ENCODE measurements at places on chromosomes 1 and 21.

DNA sequence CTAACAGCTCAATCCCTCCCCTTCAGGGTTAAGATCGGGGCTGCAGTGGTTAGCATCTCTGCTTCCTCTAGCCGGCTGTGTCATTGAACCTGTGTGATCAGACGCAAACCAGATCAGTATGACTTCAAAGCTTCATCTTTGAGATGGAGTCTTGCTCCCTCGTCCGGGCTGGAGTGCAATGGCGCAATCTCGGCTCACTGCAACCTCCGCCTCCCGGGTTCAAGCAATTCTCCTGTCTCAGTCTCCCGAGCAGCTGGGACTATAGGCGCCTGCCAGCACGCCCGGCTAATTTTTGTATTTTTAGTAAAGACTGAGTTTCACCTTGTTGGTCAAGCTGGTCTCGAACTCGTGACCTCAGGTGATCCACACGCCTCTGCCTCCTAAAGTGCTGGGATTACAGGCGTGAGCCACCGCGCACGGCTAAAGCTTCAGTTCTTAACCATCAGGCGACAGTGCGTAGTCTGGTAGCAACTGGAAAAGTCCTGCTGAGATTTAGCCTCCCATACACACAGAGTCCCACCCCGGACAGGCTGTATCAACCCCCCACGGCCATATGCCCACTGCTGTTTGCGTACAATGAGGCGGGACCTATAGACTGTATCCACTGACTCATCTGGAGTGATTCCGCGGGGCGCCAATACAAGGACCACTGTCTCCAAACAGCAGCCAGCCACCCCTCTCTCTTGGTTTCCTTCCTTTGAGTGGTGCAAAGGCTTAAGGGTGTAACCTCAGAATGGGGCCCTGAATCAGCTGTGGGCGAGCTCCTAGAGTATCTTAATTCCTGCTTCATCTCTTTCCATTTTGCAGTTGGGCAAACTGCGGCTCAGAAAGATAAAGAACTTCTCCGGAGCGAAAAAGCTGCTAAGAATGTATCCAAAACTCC lies 23.3 kb downstream of the CELA3A start:
- ATAC-seq: peak; percentile 78

- ATAC-seq: no peak
These were observed at the start of gene RNF186 for GRCh38 chr1:19814681-19815503. Gene RNF186 (minus strand): TSS chr1:19815283. CDS start chr1:19815101, 182 bp downstream.

GRCh38 chr21:29307718-29308455 lies 9.2 kb downstream of the BACH1 start:
- no peak for ATAC-seq

- ATAC-seq: no peak
These were observed 296.1 kb downstream of the CTH start for GRCh38 chr1:70707214-70707613.

DNA sequence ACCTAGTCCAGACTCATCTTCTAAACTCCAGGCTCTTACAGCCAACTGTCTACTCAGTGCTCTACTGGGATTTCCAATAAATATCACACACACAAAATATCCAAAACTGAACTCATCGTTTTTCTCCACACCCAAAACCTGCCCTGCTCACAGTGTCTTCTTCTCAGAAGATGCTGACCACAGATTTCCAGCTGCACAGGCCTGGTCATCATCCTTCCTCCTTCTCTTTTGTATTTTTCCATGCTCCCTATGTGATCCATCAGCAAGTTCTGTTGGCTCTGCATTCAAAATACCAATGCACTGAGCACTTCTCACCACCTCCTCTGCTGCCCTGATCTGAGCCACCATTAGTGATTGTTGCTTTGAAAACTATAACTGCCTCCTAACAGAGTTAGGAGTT lies 159.5 kb upstream of the KAZN start:
- no peak for ATAC-seq

DNA sequence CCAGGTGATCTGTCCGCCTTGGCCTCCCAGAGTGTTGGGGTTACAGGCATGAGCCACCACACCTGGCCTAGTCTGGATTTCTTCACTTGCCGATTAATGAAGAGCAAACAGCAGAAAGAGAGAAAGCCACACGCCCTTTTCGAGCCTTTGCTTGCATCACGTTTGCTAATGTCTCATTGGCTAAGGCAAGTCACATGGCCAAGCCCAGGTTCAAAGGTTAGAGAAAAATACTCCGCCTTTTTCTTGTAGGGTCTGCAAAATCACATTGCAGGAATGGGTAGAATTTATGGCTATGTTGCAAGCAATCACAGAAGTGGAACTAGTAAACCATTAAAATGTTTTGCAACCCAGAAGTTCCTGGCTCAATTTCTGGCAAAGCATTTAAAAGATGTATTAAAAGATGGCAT lies 26.8 kb upstream of the BACH1 start:
- no peak for ATAC-seq

DNA sequence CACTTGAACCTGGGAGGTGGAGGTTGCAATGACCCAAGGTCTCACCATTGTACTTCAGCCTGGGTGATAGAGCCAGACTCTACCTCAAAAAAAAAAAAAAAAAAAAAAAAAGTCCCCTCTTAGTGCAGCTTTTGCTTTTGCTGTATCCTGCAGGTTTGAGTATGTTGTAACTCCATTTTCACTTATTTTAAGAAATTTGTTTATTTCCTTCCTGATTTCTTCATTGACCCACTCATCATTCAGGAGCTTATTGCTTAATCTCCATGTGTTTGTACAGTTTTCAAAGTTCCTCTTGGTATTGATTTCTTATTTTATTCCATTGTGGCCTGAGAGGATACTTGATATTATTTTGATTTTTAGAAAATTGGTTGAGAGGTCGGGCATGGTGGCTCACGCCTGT lies 50.9 kb upstream of the AK4 start:
- no peak for ATAC-seq

GRCh38 chr21:46153247-46154154 lies 1.9 kb downstream of the FTCD start:
- peak; percentile 75 for ATAC-seq

DNA sequence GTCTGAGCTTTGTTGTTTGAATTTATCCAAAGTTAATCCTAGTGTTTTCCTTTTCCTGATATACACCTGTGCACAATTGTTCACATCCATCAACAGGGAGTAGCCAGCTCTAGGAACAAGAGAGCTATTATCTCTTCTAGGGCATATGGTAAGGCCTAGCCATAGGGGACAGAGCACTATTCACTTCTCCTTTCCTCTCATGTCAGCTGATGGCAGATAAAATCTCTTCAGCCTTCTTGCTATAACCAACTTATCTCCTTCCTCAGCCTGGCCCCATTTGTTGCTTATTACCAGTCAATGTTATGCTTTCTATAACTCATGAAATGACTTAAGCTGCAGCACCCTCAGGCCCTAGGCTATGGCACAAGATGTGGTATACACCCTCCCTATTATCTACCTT lies 38.9 kb downstream of the PATJ start:
- no peak for ATAC-seq

GRCh38 chr21:32826329-32827167 lies 55.0 kb upstream of the PAXBP1 start:
- ATAC-seq: peak; percentile 69

DNA sequence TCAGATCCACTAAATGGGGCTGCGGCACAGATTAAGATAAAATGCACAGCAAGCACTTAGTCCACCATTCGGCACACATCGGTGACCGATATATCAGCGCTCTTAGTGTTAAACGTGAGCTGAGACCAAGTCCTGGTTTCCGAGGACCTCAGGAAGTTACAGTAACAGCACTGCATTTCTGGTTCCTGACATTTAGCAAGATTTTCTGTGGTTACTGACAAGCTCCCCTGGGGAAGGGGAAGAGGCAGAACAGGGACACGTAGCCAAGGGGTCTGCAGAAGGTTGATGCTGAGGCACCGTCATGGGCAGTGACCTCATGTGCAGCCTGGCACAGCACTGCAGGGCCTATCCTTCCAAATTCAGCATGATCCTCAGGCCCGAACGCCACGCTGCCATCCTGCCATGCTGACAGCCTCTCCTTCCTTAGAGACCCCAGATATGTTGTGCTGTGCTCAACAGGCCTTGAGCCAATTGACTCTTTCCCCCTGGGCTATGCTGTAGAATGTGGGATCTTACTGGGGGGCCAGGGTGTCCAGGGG lies 13.4 kb upstream of the PEF1 start:
- ATAC-seq: no peak

GRCh38 chr21:28719723-28720122 lies 273.0 kb downstream of the LTN1 start:
- ATAC-seq: no peak

- peak; percentile 74 for ATAC-seq
These were observed 91.2 kb upstream of the JUN start for GRCh38 chr1:58874757-58875755.

GRCh38 chr1:14964711-14965055 lies 188.9 kb upstream of the TMEM51 start:
- no peak for ATAC-seq

- ATAC-seq: no peak
These were observed 28.1 kb downstream of the IL6R start for GRCh38 chr1:154433161-154433764.

GRCh38 chr1:234322979-234323378 lies 50.3 kb upstream of the COA6 start:
- ATAC-seq: no peak

DNA sequence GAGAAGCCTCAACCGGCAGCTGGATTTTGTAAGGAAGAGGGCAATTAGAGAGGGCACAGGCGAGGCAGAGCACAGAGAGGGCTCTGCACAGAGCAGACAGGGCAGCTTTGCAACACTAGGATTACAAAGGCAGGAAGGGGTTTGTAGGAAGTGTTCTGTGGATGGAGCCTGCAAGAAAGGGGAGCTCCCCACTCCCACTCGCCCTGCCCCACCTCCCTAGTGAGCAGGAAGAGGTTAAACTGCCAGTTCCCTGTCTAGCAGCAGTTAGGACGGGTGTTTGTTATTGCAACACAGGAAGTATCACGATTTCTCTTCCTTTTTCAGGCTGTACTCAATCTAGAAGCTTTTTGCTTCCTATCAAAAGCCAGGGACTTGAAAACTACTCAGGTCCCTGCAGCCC lies 63.3 kb upstream of the LRRC8D start:
- peak; percentile 50 for ATAC-seq

DNA sequence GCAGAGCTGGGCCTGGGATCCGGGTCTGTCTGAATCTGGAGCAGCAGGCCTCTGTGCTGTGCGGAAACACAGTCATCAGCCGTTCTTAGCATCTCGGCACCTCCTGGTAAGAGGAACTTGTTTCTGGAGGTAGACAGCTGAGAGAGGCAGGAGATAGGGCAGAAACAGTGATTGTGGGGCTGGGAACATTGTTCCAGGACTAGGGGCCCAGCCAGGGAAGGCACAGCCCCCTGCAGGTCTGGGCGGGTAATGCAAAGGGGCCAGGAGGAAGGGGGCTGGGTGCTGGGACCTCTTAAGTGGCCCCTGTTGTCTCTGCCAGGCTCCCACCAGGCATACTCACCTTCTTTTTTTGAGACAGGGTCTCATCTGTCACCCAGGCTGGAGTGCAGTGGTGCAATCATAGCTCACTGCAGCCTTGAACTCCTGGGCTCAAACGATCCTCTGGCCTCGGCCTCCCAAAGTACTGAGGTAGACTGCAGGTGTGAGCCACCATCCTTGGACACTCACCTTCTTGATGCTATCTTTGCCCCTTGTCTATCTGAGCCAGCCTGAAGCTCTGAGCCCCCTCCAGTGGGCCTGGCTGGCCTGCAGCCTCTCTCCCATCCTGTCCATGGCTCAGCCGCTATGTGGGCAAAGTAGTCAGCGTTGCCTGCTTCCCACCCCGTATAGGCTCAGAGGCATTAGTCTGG lies 134.3 kb upstream of the ZBTB40 start:
- ATAC-seq: no peak

GRCh38 chr1:239854922-239855321 lies 236.8 kb upstream of the FMN2 start:
- no peak for ATAC-seq

DNA sequence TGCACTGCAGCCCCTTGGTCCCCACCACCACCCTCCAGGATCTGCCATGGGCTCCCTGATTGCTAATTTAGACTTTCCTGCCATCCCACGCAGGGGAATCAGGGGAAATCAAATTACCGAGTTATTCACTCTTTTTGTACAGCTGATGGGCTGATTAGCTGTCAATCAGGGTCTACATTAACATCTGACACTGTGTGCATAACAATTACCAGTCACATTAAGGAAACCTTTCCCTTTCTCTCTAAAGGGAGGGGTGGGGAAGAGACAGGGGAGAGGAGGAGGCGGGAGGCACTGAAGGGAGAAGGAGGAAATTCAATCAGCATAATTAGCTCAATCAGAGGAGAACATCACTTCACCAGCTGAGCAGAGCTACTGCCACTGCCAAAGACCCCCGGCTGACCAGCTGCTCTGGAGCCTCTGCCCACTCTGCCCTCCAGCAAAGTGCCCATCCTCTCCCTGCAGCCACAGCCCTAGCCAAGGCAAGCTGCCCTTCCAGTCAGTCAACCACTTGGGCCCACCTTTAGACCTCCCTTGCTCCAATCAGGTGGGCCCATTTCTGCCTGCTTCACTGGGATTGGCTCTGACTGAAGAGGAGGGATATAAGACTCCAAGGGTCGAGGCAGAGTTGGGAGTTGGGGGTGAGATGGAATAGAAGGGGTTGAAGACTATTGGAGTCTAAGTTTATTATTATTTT lies 199.3 kb upstream of the ZC3H12A start:
- ATAC-seq: no peak

DNA sequence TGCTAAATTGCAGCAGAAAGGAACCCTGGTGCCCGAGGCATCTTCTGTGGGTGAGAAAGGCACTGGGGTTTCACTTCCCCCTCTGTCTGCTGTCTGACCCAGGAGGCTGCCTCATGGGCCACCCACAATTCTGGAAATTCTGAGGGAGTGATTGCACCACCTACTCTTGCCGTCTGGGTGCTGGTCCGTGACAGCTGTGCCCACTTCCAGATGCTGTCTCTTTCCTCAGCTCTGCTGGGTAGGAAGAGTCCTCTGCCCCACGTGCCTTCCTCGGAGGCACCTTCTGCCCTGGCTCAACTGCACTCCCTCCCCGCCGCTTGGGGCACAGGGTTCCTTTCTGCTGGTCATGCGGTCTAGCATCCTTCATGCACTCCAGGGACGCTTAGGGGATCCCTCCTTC lies 96.3 kb downstream of the ARHGEF10L start:
- peak; percentile 72 for ATAC-seq

DNA sequence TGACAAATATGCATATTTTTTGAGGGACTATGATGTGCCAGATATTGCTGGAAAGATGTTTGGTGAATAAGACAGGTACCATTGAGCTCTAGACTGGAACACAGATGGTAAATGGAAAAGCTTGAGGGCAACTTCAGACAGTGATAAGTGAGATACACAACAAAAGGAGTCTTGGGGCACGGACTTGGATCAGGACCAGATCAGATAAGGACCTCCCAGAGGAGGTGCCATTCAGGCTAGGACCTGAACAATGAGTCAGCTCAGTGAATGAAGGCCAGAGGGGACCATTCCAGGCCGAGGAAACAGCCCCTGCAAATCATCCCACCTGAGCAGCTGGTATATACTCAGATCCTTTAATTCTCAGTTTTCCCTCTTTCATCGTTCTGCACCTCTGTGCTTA lies 1.8 kb upstream of the KCNJ15 start:
- ATAC-seq: no peak

All from gastroesophageal sphincter (tissue), 4 donors.